ENCODE measurements at places on chromosomes 7 and 10. TPM values are rescaled to one million over a fixed set of nuclear protein-coding genes. Genes with fewer than 3 reads are reported as not detected.

Gene FAM149B1
- total RNA-seq, result 31.5 TPM

GRCh38 chr7:75762350-75762917 lies 9.6 kb downstream of the CCL26 start:
- no peaks in the 10 kb centered on the region for H3K27me3 ChIP-seq
- H3K4me3 ChIP-seq, result no peak overlapping the region
- H3K4me1 ChIP-seq, result no peaks in the 10 kb centered on the region
- no peak overlapping the region for H3K27ac ChIP-seq

Gene AOAH
- total RNA-seq, result not detected

GRCh38 chr10:102287538-102287937 lies 42.2 kb downstream of the GBF1 start:
- H3K36me3 ChIP-seq, result no peaks in the 10 kb centered on the region
- H3K27ac ChIP-seq, result no peak overlapping the region
- H3K27me3 ChIP-seq, result no peaks in the 10 kb centered on the region
- H3K4me3 ChIP-seq, result no peak overlapping the region
- no peak for DNase-seq

DNA sequence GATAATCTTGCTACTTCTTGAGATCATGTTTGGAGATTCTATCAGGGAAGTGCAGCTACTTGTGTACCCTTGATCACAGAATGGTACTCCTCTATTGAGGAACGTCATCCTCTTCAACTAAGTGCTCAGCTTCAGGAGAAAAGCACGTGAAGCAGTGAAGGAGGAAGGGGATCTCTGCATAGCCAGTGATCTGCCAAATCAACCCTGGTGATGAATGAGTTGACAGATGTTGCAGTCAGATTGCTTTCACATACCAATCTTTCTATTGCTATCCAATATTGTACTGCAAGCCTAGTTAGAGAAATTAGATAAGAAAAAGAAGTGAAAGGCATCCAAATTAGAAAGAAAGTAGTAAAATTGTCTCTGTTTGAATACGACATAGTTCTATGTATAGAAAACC lies 309.4 kb downstream of the TWIST1 start:
- H3K4me1 ChIP-seq, result no peaks in the 10 kb centered on the region
- H3K36me3 ChIP-seq, result no peaks in the 10 kb centered on the region
- no peak for DNase-seq
- no peak overlapping the region for H3K27ac ChIP-seq
- H3K4me3 ChIP-seq, result no peak overlapping the region

- no peak overlapping the region for H3K4me3 ChIP-seq
- H3K36me3 ChIP-seq, result 0 out of 2 replicates have a peak, but pooled peaks cover 2% of the 10 kb centered on the region
- H3K4me1 ChIP-seq, result peaks cover 3% of the 10 kb centered on the region
- no peaks in the 10 kb centered on the region for H3K27me3 ChIP-seq
- H3K27ac ChIP-seq, result no peak overlapping the region
Measured at GRCh38 chr10:124936813-124937212, 5.1 kb upstream of the ZRANB1 start.

DNA sequence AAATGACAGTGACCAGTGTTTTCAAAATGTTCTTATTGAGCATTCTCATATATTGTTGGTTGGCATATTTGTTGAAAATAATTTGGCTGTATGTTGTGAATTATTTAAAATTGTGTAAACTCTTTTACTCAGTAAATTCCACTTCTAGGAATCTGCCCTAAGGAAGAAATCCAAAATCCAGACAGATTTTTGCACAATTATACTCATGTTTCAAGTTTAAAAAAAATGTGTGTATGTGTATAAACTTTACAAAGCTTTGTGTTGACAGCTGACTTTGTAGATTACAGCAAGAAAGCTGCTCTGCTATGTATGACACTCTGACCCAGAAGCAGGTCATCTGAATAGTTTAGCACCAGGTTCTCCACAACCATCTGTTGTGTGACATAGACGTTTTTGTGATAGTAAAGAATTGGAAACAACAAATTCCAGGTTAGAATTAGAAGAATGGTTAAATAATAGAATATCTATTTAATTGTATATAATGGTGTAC lies 21.6 kb downstream of the KIFBP start:
- H3K4me1 ChIP-seq, result no peaks in the 10 kb centered on the region
- no peak overlapping the region for H3K4me3 ChIP-seq
- no peak overlapping the region for H3K27ac ChIP-seq
- no peaks in the 10 kb centered on the region for H3K27me3 ChIP-seq
- H3K36me3 ChIP-seq, result peaks cover 16% of the 10 kb centered on the region
- DNase-seq, result no peak

Gene GAD2
- not detected for total RNA-seq

Gene GJD4
- not detected for total RNA-seq

- no peaks in the 10 kb centered on the region for H3K36me3 ChIP-seq
- H3K4me1 ChIP-seq, result no peaks in the 10 kb centered on the region
- DNase-seq, result no peak
Measured at GRCh38 chr7:146177301-146177700, 60.7 kb downstream of the CNTNAP2 start.

Gene MMP21
- total RNA-seq, result not detected

DNA sequence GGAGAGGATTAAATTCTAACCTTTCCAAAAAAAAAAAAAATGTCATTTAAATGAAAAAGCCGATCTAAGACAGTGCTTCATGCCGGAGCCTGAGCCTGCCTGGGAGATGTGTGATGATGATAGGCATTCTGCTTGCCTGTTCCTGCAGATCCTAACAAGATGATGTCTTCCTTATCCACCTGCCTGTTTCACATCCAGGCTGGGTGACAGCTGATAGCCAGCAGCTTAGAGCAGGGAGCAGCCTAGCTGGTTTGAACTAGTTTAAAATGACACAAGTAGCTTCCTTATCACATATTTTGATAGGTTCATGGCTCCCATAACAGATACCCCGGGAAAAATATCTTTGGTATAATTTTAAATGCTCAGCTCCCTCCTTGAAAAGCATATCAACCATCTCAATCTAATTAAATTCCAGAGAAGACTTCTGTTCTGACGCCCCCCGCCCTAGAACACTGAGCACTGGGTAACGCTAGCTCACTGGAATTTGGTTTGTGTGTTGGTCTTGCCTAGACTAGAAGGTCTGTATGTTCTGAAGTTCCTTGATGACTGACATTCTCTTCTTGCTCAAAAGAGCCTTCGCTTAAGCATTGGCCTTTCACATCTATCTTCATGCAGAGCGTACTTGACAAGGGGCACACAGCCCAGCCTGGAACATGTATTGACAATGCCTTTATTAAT lies 96.9 kb upstream of the FGFR2 start:
- no peaks in the 10 kb centered on the region for H3K27me3 ChIP-seq
- H3K4me3 ChIP-seq, result no peak overlapping the region
- no peaks in the 10 kb centered on the region for H3K36me3 ChIP-seq
- no peaks in the 10 kb centered on the region for H3K4me1 ChIP-seq

Data from Karpas-422 (cell line).